ENCODE measurements at places on chromosomes 1 and 21.

GRCh38 chr21:41449613-41450012 is 23.6 kb downstream of the MX1 start:
- DNase-seq: no peak

- DNase-seq: no peak
Observed at GRCh38 chr1:24972221-24972914, 42.3 kb upstream of the RUNX3 start.

DNA sequence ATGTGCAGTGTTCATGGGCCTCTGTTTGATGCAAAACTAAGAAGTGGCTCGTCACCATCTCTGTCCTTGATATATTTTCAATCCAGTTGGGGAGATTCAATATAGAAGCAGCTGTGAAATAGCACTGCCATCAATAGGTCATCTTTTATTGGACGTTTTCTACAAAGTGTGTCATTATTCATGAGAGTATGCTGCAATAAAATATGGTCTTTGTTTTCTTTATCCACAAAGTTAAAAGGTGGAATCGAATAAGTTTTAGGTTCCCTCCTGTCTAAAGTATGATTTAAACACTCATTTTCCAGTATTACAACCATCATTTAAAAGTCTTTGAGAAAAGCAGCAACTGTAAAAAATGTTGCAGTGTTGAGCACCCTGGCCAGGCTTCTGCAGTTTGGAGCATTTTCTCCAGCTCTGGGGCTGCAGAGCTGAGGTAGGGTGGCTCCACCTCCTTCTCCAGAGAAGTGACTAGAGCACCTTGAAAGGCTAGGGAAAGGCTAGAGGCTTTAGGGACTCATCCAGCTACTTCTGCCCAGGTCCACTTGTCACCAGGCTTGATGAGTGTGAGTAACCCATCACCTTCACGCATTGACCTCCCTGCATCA is 56.5 kb upstream of the DNAH14 start:
- no peak for DNase-seq

GRCh38 chr1:108012553-108012952 is 47.6 kb upstream of the VAV3 start:
- DNase-seq: no peak

- DNase-seq: no peak
Observed at GRCh38 chr1:101278845-101279244, 42.0 kb downstream of the S1PR1 start.

Data from epithelial cell of proximal tubule (primary cell).